Psoas muscle (tissue), 8 donors: ENCODE measurements at places on chromosomes 6 and 20. TPM values are rescaled to one million over a fixed set of nuclear protein-coding genes. Genes with fewer than 3 reads are reported as not detected.
A peak's percentile ranks its signal among the peaks of the same experiment; 100 is the strongest.

GRCh38 chr20:35963878-35964277, 4.5 kb upstream of the CNBD2 start:
- no peak for DNase-seq

GRCh38 chr20:45518282-45518681, 2.9 kb upstream of the SPINT3 start:
- DNase-seq, result no peak

DNA sequence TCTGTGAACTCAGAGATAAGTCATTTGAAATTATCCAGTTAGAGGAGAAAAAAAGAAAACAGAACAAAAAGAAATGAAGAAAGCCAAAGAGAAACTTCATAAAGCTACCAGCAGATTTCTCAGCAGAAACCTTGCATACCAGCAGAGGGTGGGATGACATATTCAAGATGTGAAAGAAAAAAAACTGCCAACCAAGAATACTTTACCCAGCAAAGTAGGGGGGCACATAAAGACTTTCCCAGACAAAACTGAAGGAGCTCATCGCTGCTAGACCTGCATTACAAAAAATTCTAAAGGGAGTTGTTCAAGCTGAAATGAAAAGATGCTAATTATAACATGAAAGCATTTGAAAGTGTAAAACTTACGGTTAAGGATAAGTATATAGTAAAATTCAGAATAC, 246.3 kb downstream of the FNDC1 start:
- DNase-seq, result no peak

DNA sequence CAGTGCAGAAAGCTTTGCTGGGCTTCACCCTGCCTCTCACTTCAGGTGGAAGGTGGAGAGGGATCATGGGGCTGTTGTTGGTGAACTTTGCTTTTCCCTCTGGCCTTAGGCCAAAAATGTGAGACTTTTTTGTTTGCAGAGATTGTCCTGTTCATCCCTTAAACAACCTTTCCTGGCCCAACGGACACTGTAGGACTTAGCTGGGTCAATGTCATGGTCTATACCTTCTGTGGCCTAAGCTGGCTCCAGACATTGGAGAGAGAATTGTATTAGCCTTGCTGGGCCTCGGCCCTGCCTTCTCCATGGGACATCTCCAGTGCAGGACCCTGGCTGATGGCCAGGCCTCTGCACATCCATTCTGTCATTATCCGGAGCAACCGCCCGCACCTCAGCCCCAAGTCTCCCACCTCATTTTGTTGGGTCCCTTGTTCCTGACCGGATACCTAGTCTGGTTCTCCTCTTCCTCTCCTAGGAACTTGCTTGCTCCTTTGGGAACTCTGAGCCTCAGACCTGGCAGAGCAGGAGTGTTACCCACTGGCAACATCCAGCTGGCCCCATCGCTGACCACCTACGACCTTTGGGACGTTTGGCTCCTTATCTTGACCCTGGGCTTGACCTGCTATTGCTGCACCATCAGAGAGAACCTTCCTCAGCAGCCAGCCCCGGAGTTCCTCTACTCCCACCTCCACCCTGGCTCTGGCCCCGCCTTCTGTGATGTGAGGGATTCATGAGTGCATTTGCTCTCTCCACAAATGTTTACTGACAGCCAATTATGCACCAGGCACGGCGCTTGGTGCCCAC, 128.2 kb downstream of the BANF2 start:
- DNase-seq, result no peak

- DNase-seq, result no peak
Measured at GRCh38 chr6:16413399-16413798, 175.0 kb downstream of the GMPR start.

GRCh38 chr6:4861564-4861963, 85.4 kb downstream of the CDYL start:
- DNase-seq, result no peak

DNA sequence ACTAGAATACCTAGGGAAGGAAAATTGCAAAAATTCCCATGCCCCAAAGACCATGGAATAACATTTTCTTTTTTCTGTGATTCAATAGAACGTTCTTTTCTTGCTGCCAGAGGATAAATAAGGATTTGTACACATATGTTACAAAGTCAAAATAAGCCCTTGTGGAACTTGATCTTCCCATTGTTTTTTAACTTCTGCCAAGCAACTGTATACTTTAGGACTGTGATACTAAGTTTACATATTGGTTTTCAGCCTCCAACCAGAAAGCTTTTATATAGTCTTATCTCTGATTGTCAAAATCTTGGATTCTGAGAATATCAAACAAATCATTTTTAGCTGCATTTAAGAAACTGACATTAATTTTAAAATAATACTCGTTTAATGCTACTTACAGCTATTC, 84.6 kb downstream of the HMGCLL1 start:
- DNase-seq, result no peak

DNA sequence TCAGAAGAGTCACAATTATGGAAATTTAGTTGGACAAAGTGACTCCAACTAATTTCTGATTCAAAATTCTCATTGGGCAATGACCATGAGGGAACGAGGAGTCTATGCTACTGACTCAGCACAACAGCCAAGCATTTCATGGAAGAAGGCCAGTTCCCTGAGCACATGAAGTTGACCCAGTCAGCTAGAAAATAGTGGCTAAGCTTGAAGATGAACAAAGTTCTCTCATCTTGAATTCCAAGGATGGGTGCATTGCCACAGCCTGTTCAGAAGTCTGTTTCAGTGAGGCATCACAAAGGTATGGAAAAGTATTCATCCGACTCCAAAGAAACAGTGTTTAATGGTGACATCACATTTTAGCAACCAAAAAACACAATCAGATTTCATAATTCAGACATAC, 676.9 kb downstream of the HACE1 start:
- no peak for DNase-seq

DNA sequence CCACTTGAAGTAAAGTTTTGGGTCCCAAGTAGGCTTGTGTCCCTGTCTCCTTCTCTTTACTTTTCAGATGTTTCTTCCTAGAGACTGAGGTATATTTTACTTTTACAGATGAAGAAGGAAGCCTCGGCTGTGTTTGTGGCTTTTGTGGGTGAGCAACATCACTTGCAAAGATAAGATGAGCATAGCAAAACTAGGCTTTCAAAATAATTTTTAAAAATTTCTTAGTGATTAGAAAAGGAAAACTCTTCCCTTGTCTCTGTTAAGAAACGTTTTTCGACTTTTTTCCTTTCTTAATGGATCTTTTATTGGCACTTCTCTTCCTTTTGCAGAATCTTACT, 7.6 kb downstream of the PTPN1 start:
- no peak for DNase-seq

- DNase-seq, result no peak
Measured at GRCh38 chr20:42635699-42636411, 553.9 kb downstream of the PTPRT start.

DNA sequence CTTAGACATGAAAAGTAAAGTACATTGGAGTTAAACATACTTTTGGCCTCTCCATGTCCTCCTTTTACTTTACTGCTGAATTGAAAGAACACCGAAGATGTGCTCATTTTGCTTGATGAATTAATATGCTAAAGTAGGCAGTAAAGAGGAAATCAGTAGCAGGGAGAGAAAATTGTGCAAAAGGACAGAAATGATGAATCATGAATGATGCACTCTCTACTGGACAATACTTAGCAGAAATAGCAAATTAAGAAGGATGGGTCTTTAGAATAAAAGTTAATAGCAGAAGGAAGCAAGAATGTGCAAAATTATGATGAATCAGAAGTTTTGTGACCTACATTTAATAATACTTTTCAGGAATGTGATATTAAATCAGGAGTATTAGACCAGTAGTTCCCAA, 8.4 kb upstream of the SPINT3 start:
- no peak for DNase-seq

DNA sequence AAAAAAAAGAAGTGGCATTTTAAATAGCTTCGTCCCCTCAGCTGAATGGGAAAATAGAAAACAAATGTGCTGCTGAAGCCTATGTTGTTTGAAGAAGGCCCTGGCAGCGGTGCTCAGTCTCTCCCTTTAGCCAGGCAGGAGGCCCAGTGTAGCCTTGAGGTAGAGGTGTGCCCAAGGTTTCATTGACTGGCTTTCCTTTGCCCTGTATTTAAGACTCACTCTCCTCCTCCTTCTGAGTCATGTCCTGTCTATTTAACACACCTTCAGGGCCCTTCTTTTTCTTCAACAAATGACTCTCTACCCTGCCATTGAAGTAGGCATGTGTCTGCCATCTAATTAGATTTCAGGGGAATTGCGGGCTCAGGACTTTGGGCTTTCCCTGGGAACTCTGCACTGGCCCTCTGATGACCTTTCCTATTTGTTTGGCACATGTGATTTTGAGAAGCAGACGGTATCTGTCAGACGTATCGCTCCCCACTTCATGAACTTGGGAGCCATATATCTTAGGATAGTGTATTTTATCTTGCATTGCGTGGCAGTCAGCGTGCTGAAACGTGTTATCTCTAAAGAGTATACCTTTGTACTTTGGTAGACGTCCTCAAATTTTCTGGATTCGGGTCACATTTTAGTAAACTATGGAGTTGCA, 4.3 kb downstream of the TJAP1 start:
- DNase-seq, result no peak

- no peak for DNase-seq
Measured at GRCh38 chr6:142313284-142313683, 11.5 kb downstream of the ADGRG6 start.

- no peak for DNase-seq
Measured at GRCh38 chr6:25066593-25066992, 130.8 kb upstream of the RIPOR2 start.

DNA sequence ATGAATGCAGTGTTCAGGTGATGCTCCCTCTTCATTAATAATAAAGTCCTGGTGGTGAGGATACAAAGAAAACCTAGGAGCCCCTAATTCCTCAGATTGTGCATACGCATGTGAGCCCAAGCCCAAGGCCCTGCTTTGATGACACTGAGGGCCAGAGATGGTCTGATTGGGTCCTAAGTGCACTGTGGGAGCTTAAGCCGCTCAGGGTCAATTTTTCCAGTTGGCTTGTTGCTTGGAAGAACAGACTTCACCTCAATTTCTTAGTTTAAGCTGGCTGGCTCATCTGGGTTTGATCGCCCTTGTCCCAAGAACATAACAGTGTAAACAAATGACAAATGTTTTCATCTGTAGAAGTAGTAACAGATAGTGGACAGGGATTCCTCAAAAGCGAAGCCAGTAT, 41.4 kb downstream of the INSM1 start:
- DNase-seq, result no peak

DNA sequence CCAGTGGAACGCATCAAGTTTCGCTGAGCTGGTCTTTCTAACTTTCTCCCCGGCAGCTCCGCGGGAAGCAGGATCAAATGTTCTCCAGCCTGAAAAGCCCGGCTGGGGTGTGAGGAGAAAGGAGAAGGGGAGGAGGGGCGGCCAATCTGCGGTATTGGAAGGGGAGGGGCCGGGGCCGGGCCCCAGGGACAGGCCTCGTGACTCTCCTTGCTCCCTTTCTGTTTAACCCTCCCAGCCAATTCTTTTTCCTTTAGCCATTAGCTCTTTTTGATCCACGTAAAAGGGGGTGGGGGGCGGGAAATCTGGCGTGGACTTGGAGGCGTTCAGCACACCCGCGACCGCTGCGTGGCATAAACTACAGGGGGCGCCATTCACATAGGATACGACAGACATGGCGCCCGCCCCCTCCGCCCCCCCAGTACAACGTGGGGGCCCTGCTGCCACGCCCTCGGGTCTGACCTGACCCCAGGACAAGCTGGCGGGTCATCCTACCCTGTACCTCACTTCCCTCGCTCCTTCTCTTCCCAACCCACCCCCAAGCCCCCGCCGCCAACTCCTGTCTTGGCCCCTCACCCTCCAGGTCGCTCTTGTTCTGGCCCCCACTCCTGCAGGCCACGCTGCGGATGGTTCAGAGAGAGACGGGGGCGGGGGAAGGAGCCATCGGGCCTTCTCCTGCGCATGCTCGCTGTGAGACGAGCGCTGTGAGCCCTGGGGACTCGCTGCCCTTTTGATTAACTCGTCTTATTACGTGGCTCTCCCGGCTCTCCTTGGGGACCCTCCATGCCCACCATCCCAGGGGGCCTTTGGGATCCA, 7.8 kb upstream of the MDGA1 start:
- DNase-seq, result peak; percentile 88

GRCh38 chr6:74597840-74598239, 608.0 kb downstream of the COL12A1 start:
- no peak for DNase-seq

GRCh38 chr6:11702089-11702488, 76.5 kb downstream of the ADTRP start:
- DNase-seq, result no peak

GRCh38 chr6:104728448-104728847, 131.3 kb downstream of the HACE1 start:
- DNase-seq, result no peak

GRCh38 chr6:101931766-101932165, 538.3 kb downstream of the GRIK2 start:
- no peak for DNase-seq

DNA sequence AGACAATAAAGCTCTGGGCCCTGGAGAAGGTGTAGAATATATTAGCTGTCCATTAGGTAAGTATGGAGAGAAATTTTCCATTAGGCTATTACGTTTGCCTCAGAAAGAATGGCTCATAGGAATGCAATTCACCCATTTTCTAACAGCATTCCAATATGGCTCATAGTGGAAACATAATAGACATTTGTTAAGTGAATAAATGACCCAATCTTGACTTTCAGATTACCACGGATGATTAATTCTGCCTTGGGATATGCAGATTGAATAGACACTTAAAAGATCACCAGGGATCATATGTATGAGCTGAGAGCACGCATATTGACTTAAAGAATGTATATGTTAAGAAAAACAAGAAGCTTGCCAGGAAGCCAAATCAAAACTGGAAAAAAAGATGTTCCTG, 209.1 kb upstream of the CDYL start:
- DNase-seq, result no peak

GRCh38 chr6:108294297-108294726, 542 bp upstream of the AFG1L start:
- DNase-seq, result no peak

GRCh38 chr6:80480421-80481157, 374.1 kb downstream of the BCKDHB start:
- no peak for DNase-seq

GRCh38 chr6:26660000-26660361, 435 bp upstream of the ZNF322 start:
- no peak for DNase-seq

DNA sequence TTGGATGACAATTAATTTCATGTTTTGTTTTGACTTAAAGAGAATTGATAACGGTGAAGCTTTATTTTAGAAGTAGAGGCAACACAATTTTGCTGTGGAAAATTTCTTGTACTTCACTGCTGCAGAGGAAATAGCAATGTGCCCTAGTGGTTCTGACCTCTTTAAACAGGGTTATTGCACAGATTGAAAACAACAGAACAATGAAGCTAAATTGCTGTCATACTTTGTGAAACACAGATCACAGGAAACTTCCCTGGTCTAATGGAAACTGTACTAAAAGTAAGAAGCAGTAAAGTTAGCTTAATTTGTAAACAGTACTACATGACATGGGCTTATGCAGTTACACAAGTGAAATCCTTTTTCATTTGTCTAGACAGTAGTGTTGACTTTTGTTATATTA, 31.3 kb downstream of the OR2A4 start:
- DNase-seq, result no peak

HLA-DMA gene
- polyA plus RNA-seq, result 6.3 TPM

RGS17 gene
- polyA plus RNA-seq, result not detected

DHX35 gene
- polyA plus RNA-seq, result 9.1 TPM

SLC22A7 gene
- polyA plus RNA-seq, result not detected

SALL4 gene
- not detected for polyA plus RNA-seq

ADGRF1 gene
- polyA plus RNA-seq, result not detected

LINC00237 gene
- polyA plus RNA-seq, result not detected

ADGB gene
- polyA plus RNA-seq, result not detected

TSPO2 gene
- not detected for polyA plus RNA-seq

SMLR1 gene
- not detected for polyA plus RNA-seq

LY86 gene
- 0.27 TPM for polyA plus RNA-seq

ASF1A gene
- polyA plus RNA-seq, result 6.0 TPM

C20orf202 gene
- 0.05 TPM for polyA plus RNA-seq

VWA7 gene
- polyA plus RNA-seq, result 3.5 TPM

L3MBTL1 gene
- 0.82 TPM for polyA plus RNA-seq
